ENCODE measurements at places on chromosomes 16 and 17.

DNA sequence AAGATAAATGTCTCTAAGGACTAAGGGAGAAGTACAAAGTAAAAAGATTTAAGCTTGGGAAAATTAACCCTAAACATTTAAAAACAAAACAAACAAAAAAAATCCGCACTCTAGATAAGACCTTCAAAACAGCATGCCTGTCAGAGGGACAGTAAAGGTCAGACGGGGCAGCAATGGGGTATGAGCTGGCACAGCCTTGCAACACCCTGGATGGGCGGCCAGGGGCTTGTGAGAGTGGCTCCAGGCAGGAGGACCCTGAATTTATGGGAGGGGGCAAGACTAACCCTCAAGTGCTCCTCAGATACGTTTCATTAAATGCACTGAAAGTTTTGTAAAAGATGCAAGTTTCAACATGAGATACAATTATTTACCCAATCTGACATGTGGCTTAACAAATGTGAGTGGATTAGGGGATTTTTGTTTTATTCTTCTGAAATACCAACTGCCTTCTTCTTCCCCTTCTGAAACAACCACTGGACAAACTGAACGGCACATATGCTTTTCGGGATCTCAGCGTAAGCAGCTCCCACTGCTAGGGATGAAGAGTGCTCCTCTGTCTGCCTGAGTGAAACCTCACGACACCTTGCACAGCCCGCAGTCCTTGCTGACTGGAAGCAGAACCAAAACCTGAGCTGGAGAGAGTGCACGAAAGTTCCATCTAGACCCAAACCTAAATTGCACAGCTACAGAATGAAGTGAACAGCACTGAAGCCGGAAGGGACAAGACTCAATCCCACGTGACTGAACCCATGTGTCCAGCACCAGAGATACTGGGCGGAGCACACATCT lies 128.4 kb downstream of the ANKRD11 start:
- peak; percentile 39 for DNase-seq

DNA sequence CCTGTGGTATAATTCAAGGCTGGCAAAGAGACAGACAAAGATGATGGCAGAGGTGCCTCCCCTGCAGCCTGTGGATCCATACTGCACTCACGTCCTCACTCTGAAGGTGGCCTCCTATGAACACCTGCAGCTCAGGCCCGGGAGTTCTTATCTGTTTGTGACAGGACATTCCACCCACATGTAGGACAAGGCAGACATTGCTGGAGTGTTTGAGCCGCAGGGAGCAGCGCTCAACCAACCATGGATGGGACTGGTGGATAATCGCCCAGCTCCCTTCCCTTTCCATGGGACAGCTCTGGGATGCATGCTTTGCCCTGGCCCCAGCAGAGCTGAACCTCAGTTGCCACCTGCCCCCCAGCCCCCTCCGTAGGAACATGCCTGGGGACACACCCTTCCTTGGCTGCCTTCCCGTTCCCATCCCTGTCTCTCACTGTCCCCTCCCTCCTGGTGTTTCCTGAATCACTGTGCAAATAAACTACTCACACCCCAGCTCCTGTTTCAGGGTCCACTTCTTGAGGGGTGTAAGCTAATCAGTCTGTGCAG lies 22.2 kb downstream of the ITPRIPL2 start:
- no peak for DNase-seq

GRCh38 chr17:77101521-77102410 lies 39.0 kb upstream of the SEC14L1 start:
- no peak for DNase-seq

DNA sequence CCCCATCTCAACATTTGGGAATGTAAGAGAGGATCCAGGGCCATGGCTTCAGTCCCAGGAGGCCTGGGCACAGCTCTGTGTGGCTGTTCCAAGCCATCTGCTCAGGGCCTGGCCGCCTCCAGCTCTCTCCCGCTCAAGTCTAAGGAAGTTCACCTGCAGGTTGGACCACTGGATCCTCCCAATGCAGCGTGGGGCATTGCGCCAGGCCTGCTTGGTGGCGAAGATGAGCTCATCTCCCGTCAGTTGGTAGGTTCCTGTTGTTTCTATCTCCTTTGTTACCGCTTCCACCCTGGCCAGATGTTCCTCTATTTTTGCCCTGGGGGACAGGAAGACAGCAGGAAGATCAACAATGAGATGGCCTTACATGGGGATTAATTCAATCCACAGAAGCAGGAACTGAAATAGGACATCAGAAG lies 17.5 kb downstream of the NOS2 start:
- peak; percentile 49 for DNase-seq

All from NB4 (cell line).